ENCODE measurements at places on chromosomes 2 and 18.

DNA sequence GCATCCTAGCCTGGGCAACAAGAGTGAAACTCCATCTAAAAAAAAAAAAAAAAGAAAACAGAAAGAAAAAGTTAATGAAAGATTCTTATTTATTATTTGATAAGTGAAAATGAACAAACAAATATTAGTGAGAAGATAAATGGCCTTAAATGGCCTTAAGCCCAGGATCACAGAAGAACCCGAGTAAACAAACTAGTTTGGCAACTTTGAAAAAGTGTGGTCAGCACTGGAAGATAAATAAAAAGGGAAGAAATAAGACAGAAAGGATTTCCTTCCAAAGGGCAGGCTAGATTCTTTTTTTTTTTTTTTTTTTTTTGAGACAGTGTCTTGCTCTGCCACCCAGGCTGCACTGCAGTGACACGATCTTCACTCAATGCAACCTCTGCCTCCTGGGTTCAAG, 692.4 kb downstream of the CPS1 start:
- peak; percentile 68 for DNase-seq

GRCh38 chr2:101921319-101921952, 70.3 kb upstream of the IL1R2 start:
- no peak for DNase-seq

- DNase-seq = no peak
Measured at GRCh38 chr18:38052879-38053590, 487.4 kb upstream of the CELF4 start.

GRCh38 chr18:2883076-2883735, 36.4 kb downstream of the EMILIN2 start:
- no peak for DNase-seq

DNA sequence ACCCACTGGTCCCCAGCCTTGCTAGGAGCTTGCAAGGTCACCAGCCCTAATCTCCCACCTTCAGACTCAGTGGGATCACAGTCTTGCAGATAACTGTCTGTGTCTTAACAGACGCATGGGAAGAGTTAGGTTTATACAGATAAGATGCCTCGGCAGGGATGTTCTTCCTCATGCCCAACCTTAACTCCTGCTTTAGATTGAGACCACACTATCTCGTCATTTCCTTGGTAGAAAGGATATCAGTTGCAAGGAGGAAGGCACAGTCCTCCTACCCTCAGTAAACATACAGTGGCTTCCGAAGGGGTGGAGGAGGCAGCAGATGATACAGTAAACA, 7.2 kb downstream of the NT5DC4 start:
- DNase-seq = no peak

GRCh38 chr18:10076502-10077030, 162.8 kb downstream of the VAPA start:
- DNase-seq = no peak

DNA sequence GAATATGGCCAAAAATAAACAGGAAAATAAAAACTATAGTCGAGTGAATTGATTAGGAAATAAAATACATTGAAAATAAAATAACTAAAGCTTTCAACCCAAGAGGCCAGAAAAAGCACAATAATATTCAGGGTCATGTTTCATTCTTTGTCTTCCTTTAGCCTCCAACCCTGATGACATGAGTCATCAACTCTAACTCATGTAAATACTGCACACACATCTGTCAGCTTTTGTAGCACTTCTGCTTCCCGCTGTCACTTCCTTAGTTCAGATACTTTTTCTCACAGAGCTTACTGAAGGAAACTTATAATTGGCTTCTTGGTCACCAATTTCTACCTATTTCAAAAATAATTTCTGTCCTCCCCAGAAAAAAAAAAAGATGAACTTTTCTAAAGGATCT, 112.8 kb downstream of the UPP2 start:
- no peak for DNase-seq

- no peak for DNase-seq
Measured at GRCh38 chr2:210442878-210443277, 33.7 kb downstream of the LANCL1 start.

- no peak for DNase-seq
Measured at GRCh38 chr2:169184074-169184473, 114.7 kb downstream of the DHRS9 start.

DNA sequence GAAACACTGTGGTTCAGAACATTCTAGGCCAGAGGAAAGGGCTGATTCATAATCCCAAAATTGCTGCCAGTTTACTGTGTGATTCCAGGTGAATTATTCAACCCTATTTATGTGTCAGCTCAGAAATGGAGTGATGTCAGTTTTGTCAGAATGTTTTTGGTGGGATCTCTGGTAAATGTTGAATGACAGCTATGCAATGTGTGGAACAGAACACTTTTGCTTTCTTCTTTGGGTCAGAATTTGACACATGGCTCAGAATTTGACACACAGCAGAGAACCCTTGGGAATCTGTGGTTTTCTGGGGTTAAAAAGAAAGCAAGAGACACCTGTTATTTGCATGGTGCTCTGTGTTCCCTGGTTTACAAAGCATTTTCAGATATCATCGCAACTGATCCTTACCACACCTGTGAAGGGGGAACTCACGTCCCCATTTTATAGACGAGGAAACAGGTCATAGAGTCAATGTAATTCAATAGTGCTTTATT, 1.6 kb upstream of the MTA3 start:
- DNase-seq = no peak

DNA sequence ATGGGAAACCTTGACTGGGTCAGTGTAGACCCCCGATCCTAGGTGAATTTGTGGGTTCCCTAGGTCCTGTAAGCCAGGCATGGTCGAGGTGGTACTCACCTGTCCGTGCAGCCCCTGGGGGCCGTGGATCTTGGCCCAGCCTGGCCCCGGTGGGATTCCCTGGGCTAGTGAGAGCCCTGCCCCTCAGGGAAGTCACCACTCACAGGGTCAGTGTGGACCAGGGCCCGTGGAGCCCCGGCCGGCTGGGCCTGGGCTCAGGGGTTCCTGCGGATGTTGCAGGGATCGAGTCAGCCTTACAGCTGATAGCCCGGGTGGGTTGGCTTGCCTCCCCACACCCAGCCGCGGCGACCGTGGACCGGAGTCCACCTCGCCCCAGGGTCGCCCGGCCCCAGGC, 528 bp downstream of the ATG9A start:
- DNase-seq = no peak

GRCh38 chr18:26293982-26294381, 67.7 kb downstream of the TAF4B start:
- DNase-seq = no peak

DNA sequence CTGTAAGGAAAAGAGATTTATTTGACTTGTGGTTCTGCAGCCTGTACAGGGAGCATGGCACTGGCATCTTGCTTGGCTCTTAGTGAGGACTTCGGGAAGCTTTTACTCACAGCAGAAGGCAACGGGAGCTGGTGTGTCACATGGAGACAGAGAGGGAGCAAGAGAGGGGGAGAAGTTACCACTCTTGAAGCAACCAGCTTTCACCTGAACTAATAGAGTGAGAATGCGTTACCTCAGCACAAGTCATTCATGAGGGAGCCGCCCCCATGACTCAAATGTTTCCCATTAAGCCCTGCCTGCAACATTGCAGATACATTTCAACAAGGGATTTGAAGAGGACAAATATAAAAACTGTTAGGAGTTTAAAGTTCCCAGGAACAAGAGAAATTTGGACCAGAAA, 190.0 kb downstream of the CYRIA start:
- DNase-seq = no peak

DNA sequence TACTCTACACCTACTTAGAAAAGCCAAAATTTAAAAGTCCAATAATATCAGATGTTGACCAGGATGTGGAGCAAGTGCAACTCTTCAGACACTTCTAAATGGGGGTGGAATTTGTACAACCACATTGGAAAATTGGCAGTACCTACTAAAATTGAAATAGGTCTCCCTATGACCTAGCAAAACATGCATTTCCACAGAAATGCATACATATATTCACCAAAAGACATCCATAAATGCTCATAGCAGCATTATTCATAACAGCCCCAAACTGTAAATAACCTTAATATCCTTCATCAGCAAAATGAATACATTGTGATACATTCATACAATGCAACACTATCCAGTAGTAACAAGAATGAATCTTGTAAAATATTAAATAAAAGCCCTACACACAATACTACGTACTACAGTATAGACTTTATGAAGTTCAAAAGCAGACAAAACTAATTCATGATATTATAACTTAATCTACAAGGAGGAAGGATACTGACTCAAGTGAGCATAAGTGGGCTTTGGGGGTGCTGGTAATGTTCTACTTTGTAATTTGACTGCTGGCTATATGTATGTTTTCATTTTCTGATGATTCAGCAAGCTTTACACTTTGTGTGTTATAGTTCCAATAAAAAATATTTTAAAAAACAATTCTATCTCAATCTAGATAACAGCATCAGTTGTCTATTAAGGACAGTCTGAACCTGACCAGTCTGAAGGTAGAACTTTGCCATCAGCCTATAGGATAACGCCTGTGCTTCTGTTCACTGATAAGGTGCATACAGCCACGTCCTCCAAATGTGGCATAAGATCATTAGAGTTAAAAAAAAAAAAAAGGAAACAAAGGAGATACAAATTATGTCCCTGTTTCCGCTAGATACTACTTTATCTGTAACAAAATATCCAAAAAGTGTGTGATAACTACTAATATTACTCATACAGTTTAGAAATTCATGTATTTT, 6.6 kb upstream of the TNFRSF11A start:
- no peak for DNase-seq

DNA sequence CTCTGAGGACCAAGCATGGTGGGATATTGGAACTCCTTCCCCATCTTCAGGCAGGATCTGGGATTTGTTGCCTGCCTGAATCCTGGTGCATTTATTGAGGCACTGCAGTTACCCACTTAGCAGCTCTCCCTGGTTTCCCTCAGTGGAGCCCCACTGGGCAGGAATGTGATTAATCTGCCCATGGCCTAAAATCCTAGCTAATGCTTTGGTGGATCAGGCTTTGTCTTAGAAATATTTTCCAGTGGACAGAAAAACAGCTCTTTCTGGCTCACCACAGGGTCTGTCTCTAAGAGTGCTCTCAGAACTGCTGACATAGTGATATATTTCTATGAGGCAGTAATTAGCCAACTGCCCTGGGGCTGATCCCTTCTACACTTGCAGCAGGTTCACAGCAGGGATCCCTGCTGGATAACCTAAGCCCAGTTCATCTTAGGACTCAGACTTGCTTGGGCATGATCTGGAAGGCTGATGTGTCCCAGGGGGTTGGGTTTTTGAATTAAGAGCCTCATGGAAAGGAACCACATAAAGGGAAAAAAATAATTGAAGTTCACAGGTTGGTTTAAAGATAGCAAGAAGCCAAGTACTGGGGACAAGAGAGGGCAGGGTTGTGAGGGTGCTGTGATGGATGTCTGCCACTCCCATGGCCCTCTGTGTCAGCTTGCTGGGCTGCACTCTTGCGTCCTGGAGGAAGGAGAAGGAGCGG, 44.3 kb upstream of the ZDBF2 start:
- DNase-seq = no peak

GRCh38 chr2:120761911-120762310, 26.2 kb downstream of the GLI2 start:
- DNase-seq = no peak

DNA sequence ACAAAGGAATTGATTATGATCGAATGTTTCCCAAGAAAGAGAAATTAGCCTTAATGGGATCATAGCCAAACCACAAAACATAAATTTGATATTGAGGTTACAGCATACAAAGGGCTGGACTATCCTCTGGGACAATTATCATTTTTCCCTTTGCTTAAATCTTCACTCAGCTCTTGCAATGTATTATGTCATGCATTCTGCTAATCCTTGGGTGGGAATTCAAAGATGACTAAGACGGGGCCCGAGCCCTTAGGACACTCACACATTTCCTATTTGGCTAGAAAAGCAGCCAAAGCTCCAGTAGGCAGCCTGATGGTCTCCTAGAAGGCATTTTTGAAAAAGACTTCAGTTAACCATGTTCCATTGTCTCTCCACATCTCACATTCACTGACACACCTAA, 17.2 kb upstream of the NMI start:
- no peak for DNase-seq

DNA sequence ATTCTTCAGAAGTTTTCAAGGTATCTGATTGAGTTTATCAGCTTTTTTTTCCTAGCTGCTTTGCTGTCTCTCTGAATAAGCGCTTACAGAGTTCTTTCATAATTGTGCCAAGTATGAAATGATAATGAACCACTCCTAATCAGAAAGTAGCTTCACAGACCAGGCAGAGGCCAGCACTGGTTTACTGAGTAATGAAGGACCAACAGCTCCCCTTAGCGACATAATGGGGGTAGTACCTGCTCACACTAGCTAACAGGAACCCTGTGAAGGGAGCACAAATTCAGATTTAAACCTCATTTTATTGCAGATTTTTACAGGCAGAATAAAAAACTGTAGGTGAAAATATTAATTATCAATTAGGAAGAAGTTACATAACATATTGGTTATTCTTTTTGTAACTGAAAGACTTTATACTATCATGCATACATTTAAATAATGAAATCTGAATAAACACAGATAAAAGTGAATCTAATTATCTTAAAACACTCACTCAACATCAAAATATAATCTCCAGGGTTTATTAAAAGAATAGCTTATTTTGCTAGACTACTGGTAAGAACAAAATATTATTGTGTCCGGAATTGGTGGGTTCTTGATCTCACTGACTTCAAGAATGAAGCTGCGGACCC, 53.7 kb upstream of the LRRC30 start:
- peak; percentile 12 for DNase-seq

DNA sequence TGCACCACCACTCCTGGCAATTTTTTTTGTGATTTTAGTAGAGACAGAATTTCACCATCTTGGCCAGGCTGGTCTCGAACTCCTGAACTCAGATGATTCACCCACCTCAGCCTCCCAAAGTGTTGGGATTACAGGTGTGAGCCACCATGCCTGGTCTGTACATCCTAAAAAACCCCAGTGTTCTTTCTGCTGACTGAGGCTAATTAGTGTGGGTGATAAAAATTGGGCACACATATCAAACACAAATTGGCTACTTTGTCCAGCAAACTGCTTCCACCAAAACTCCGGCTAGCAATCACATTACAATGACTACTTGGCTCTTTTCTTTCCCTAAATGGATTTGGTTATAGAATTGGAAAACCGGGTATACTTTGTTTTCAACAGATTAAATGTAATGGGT, 153.9 kb downstream of the SLC8A1 start:
- no peak for DNase-seq

DNA sequence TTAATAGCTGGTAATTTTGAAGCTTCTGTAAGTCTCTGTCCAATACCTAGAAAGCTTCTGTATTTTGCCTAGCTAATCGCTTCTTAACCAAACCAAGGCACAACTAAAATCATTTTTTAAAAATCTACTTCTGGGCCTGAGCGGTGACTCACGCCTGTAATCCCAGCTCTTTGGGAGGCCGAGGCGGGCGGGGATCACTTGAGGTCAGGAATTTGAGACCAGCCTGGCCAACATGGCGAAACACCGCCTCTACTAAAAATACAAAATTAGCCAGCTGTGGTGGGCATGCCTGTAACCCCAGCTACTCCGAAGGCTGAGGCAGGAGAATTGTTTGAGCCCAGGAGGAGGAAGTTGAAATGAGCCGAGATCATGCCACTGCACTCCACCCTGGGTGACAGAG, 148.6 kb upstream of the FIGN start:
- no peak for DNase-seq

GRCh38 chr2:175824243-175824642, 177.8 kb downstream of the LNPK start:
- DNase-seq = no peak

- peak; percentile 48 for DNase-seq
Measured at GRCh38 chr2:10079266-10079869, 843 bp downstream of the CYS1 start.
